AG08396 (cell line): ENCODE measurements at places on chromosomes 3 and 15.

GRCh38 chr3:42830437-42831320, 21.4 kb downstream of the ACKR2 start:
- DNase-seq, result peak; percentile 29

DNA sequence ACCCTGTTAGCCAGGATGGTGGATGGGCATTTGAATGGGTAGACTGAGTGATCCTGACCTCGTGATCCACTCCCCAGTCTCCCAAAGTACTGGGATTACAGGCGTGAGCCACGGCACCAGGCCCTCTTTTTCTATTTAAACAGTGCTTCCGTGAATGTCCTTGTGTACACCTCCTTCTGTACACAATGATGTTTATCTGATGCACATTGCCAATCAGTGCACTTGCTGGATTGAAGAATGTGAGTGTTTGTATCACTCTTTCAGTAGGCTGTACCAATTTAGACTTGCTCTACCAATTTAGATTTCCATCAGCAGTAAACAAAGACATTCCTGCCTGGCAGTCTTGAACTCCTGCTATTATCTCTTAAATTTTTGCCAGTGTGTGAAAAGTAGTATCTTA, 8.9 kb upstream of the ZNF619 start:
- DNase-seq, result no peak

DNA sequence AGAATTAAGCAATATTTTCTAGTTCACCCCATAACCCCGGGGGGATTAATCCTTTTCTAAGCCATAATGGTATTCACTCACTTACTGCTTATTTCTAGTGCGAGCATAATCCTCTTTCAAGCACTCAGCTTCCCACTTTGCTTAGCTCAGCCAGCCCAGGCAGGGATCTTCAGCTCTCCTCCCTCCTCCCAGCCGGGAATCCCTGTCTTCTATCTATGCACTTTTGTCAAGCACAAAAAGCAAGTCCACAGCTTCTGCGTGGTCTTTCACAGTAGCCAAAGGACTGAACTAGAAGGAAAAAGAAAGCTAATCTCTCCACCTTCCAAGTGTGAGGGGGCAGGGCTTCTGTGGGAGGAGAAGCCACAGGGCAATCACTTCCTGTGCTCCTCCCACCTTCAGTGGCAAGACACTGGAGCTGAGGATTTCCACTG, 62.8 kb downstream of the PEX5L start:
- peak; percentile 7 for DNase-seq

GRCh38 chr15:60009124-60009960, 5.2 kb downstream of the FOXB1 start:
- DNase-seq, result no peak

- no peak for DNase-seq
Observed at GRCh38 chr3:171092467-171092911, 66.0 kb upstream of the SLC2A2 start.

- DNase-seq, result no peak
Observed at GRCh38 chr15:89095073-89095472, 6.8 kb downstream of the ABHD2 start.

- no peak for DNase-seq
Observed at GRCh38 chr15:38190501-38190900, 62.1 kb upstream of the SPRED1 start.

DNA sequence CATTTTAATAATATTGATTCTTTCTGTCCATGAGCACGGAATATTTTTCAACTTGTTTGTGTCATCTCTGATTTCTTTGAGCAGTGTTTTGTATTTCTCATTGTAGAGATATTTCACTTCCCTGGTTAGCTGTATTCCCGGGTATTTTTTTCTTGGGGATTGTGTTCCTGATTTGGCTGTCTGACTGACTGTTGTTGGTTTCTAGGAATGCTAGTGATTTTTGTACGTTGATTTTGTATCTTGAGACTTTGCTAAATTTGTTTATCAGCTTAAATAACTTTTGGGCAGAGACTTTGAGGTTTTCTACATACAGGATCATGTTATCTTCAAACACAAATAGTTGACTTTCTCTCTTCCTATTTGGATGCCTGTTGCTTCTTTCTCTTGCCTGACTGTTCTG, 418.8 kb upstream of the ALCAM start:
- no peak for DNase-seq

- no peak for DNase-seq
Observed at GRCh38 chr3:152538518-152538917, 269.8 kb downstream of the MBNL1 start.

DNA sequence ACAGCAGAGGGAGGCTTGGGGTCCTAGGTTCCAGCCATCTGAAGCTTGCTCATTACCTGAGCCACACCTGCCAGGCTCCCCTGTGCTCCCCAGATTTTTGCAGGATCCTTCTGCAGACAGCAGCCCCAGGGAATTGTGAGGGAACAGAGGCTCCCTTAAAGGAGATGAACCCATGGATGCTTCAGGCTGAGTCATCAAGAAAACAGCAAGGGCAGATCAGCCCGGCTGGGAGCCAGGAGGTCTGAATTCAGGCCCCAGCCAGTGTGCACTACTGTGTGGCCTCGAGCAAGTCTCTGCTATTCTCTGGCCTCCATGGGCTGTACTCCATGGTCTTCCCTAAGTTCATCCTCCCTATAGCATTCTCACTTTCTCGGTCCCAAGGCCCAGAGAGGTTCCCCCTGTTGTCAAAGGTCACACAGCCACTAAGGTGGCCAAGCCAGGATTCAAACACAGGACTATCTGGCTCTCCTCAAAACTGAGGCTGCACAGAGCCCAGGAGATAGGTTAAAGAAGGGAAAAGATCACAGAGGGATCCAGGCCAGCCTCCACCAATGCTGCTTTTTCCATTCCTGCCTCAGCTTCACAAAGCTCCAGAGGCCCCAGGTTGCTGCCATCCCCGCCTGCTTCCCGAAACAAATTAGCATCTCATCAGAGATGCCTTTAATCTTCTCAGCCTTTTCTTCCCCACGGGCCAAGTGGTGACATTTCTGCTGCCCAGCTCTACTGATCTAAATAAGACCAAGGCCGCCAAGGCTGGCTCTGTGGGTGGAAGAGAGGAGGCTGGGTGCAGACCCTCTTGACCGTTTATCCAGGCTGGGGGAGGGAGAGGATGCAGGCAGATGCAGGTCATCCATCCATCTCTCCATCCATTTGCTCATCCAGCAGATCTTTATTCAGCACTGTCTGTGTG, 21.2 kb upstream of the GRIP2 start:
- DNase-seq, result peak; percentile 63

DNA sequence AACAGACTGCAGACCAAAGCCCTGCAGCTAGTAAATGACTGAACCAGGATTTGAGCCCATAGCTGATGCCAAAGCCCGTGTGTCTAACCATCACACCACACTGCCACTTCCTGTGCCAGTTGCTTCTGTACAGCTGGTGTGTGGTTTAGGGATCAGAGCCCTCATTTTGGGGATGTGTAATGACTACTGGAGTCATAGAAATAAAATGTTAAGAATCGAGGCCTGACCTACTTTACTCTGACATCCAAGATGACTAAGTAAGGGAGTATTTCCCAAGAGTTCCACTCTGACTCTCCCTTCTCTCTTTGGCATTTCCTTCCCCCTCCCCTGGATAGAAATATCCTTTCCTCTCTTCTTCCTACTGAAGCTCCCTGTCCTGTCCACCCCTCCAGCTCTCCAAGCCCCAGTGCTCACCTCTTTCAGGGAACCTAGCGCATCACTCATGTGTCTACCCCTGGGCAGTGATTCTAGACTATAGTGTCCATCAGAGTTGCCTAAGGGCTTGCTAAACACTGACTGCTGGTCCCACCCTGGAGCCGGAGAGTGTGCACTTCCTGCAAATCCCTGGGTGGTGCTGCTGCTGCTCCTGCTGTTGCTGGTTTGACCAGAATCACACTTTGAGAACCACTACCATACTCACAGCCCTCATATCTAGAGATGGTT, 53.8 kb downstream of the MGLL start:
- peak; percentile 89 for DNase-seq

- DNase-seq, result no peak
Observed at GRCh38 chr3:190222916-190223315, 99.3 kb downstream of the CLDN1 start.

DNA sequence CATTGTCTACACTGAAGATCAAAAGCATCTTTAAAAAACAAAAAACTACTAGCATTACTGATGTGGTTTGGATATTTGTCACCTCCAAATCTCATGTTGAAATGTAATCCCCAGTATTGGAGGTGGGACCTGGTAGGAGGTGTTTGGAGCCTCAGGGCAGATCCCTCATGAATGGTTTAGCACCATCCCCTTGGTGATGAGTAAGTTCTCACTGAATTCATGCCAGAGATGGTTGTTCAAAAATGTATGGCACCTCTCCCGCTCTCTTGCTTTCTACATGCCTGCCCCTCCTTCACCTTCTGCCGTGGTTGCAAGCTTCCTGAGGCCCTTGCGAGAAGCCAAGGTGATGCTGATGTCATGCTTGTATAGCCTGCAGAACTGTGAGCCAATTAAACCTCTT, 136.6 kb upstream of the FHIT start:
- DNase-seq, result no peak

DNA sequence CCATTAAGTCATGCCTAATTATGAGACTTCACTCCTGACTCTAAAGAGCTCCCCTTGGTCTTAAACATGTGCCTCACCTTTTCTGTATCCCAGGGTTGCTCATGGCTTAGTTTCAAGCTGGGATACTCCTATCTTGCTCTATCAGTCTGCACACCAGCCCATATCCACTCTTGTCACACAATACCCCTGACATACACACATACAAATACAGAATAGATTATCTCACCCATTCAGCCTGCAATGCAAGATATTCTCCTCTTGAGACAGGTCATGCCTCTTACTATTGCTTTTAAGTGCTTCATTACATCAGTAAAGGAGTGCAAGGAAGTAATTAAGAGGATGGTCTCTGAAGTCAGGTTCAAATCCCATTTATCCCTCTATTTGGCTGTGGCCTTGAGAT, 587.3 kb downstream of the IGSF11 start:
- DNase-seq, result no peak

GRCh38 chr15:40364251-40364650, 6.2 kb downstream of the DISP2 start:
- no peak for DNase-seq

GRCh38 chr3:45056608-45057301, 30.7 kb downstream of the CLEC3B start:
- DNase-seq, result no peak

- peak; percentile 33 for DNase-seq
Observed at GRCh38 chr3:126932188-126932931, 50.6 kb upstream of the PLXNA1 start.

- no peak for DNase-seq
Observed at GRCh38 chr3:146246526-146246925, 4.4 kb downstream of the PLSCR4 start.

- DNase-seq, result no peak
Observed at GRCh38 chr3:7897655-7898054, 604.0 kb upstream of the LMCD1 start.

GRCh38 chr3:39657775-39658174, 151.6 kb upstream of the MYRIP start:
- DNase-seq, result no peak

DNA sequence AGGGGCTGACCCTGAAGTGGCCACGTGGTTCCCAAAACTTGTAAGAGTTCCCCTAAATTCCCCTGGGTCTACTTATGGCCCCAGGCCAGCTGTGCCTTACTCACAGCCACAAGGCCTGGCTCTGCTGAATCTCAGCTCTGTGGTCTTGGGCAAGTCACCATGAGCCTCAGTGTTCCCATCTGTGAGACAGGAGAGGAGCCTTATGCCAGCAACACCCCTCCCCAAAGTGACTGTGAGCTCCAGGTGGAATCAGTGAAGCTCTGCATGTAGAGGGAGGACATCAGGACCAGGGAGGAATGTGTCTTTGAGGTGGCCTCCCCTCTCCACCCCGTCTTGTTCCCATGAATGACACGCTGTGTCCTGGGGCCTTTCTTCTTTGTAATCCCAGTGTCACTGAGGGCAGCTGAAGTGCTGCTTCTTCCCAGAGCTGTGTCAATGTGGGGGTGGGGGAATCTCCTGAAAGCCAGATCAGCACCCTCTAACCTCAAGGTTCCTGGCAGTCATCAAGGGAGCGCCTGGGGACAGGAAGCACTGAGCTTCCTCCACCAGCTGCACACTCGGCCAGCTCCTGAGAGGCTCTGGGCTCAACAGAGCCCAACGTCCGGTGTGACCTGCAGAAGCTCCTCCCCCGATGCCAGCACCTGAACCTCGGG, 258.9 kb downstream of the UACA start:
- DNase-seq, result no peak

- DNase-seq, result no peak
Observed at GRCh38 chr15:90025489-90026033, 24.4 kb downstream of the ZNF710 start.

GRCh38 chr15:62447742-62448141, 282.7 kb upstream of the C2CD4B start:
- no peak for DNase-seq

GRCh38 chr3:8555113-8555661, 53.6 kb downstream of the LMCD1 start:
- peak; percentile 68 for DNase-seq

- DNase-seq, result no peak
Observed at GRCh38 chr3:55094676-55095075, 166.8 kb upstream of the LRTM1 start.

DNA sequence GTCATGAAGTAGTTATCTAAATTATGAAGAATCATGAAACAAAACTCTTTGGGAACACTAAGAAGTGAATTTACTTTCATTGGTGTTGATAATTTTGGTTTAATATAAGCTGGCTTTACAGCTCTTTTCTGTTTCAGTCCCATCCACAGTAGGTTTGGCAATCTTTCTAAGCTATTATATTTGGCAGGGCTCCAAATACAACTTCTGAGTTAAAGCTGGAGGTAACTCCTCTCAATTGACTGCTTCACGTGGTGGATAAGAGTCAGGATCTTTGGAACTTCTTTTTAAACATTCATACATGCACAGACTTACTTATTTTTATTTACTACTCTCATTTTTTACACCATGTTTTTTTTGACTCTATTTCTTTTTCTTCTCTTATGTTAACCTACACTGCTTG, 106.5 kb upstream of the EPHA3 start:
- DNase-seq, result no peak

DNA sequence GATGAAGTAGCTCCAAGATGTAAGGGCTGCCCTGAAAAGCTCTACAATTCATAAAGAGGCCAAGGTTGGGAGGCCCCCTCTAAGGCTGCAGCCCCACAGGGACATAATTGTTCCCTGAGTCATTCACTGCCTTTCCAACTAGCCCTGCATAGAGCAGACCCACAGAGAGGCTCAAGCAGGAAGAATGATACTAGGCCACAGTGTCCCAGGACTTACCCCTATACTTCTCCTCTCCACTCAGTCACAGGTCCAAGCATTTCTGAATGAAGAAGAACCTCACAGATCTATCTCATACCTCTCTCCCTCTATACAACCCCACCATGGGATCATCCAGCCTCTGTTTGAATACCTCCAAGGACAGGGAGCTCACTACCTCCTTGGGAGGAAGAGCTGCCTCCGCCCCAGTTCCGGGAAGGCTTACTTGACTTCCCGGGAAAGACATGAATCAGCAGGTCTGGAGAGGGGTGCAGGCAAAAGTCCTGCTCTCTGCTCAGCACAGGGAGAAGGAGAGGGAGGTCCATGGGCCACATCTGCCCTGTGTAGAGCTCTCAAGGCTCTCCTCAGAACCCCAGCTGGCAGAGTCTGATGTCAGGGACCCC, 6.9 kb upstream of the SKIC8 start:
- peak; percentile 51 for DNase-seq

GRCh38 chr15:73014904-73015303, 37.4 kb upstream of the NEO1 start:
- no peak for DNase-seq
